ENCODE measurements at places on chromosomes 12 and 14. TPM values are rescaled to one million over a fixed set of nuclear protein-coding genes. Genes with fewer than 3 reads are reported as not detected.
A peak's percentile ranks its signal among the peaks of the same experiment; 100 is the strongest.

The CELA1 gene
- total RNA-seq, result not detected

The CCND2 gene
- total RNA-seq, result 57.7 TPM

The PLD4 gene
- total RNA-seq, result 1.2 TPM

The METTL17 gene
- 62.2 TPM for total RNA-seq

The SH2B3 gene
- 49.5 TPM for total RNA-seq

The PPFIBP1 gene
- 117 TPM for total RNA-seq

The TTC6 gene
- 9.2 TPM for total RNA-seq

The CLEC9A gene
- total RNA-seq, result 0.30 TPM

The BHLHE41 gene
- total RNA-seq, result 125 TPM

The ACVRL1 gene
- 242 TPM for total RNA-seq

The HOXC5 gene
- total RNA-seq, result not detected

The PKP2 gene
- total RNA-seq, result 3.0 TPM

The TESPA1 gene
- total RNA-seq, result 5.0 TPM

DNA sequence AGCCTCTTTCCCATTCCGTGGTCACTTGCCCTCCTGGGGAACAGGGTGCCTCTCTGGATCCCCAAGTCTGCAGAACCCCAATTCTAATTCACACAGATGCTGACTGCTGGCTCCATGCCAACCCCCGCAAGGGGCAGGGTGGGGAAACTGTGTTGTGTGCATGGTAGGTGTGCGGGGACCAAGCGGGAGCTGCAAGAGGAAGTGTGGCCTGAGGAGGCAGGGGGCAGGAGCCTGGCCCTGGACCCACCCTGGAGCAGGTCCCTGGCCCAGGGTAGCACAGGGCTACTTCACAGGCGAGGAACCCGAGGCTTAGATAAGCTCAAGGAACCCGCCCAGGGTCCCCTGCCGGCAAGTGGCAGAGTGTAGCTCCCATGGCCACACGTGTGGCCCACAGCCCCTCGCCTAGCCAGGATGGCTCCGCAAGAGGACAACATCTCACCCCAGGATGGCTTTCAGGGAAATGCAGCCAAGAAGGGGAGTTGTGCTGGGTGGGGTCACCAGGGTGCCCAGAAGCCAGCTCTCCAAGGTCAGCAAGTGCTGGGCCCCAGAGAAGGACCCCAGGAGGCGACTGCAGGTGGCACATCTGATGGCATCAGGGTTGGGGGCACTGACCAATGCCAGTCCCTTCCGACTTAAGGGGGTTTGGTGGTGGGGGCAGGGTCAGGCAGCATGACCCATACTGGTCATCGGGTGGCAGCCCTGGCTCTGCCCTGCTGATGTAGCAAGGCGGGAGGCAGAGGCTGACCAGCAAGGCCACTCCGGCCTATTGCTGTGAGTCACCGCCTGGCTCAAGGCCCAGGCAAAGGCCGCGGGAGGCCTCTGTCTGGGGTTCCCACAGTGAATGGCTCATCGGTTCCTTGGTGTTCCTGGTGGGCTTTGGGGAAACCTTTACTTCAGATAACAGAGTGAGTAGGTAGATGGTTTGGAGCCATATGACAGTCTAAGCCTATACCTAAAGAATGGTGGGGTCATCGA, 37.3 kb upstream of the EML1 start:
- no peak overlapping the region for H3K27ac ChIP-seq
- no peak overlapping the region for H3K4me3 ChIP-seq
- H3K36me3 ChIP-seq, result no peaks in the 10 kb centered on the region
- H3K4me1 ChIP-seq, result peaks cover 48% of the 10 kb centered on the region

- peaks cover 4% of the 10 kb centered on the region for H3K4me1 ChIP-seq
- H3K4me3 ChIP-seq, result no peak overlapping the region
- no peak overlapping the region for H3K27ac ChIP-seq
- H3K36me3 ChIP-seq, result no peaks in the 10 kb centered on the region
Measured at GRCh38 chr14:38125481-38126037, 82.1 kb upstream of the SSTR1 start.

- no peaks in the 10 kb centered on the region for H3K27me3 ChIP-seq
- no peaks in the 10 kb centered on the region for H3K36me3 ChIP-seq
- no peak overlapping the region for H3K4me3 ChIP-seq
- no peak for DNase-seq
Measured at GRCh38 chr12:100138048-100138802, 4.4 kb downstream of the BLTP3B start.

- H3K36me3 ChIP-seq, result no peaks in the 10 kb centered on the region
- H3K4me3 ChIP-seq, result no peak overlapping the region
- H3K27ac ChIP-seq, result no peak overlapping the region
- no peaks in the 10 kb centered on the region for H3K4me1 ChIP-seq
- no peaks in the 10 kb centered on the region for H3K27me3 ChIP-seq
- no peak for DNase-seq
Measured at GRCh38 chr12:66516561-66516960, 162.3 kb downstream of the GRIP1 start.

DNA sequence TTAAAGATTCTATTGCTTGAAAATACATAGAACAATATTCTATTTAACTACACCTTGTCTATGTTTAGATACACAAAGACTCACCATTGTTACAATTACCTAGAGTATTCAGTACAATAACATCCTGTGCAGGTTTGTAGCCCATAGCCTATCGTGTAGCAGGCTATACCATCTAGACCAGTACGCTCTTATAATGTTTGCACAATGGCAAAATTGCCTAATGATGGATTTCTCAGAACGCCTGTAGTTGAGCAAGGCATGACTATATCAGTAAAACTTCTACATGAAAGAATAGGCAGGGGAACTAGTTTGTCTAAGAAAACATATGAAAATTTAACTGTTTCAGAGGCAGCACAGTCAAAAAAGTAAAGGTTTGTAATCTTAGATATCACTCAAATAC, 375.9 kb downstream of the DAD1 start:
- H3K27me3 ChIP-seq, result no peaks in the 10 kb centered on the region
- H3K4me3 ChIP-seq, result no peak overlapping the region
- no peaks in the 10 kb centered on the region for H3K4me1 ChIP-seq
- no peak overlapping the region for H3K27ac ChIP-seq

DNA sequence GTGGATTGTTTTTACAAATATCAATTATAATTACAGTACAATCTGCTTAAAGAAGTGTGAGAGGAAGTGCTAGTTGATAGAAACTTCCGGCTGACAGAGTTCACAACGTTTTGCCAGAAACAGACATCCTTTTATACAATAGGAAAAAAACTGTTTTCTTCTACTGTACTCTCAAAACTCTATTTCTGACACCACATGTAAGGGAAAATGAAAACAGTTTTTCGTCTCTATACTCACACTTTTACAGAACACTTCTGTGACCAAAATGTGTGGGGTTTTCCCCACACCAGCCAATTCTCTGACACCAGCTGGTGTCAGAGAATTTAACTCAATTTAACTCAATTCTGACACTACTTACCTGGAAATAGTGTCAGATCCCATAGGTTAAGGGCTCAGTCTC, 24.2 kb upstream of the HIF1A start:
- H3K36me3 ChIP-seq, result no peaks in the 10 kb centered on the region
- no peak overlapping the region for H3K27ac ChIP-seq
- H3K27me3 ChIP-seq, result no peaks in the 10 kb centered on the region
- H3K4me1 ChIP-seq, result peaks cover 21% of the 10 kb centered on the region

GRCh38 chr12:93323625-93324329, 53.9 kb upstream of the NUDT4 start:
- H3K4me1 ChIP-seq, result no peaks in the 10 kb centered on the region
- H3K27ac ChIP-seq, result no peak overlapping the region
- H3K4me3 ChIP-seq, result no peak overlapping the region

DNA sequence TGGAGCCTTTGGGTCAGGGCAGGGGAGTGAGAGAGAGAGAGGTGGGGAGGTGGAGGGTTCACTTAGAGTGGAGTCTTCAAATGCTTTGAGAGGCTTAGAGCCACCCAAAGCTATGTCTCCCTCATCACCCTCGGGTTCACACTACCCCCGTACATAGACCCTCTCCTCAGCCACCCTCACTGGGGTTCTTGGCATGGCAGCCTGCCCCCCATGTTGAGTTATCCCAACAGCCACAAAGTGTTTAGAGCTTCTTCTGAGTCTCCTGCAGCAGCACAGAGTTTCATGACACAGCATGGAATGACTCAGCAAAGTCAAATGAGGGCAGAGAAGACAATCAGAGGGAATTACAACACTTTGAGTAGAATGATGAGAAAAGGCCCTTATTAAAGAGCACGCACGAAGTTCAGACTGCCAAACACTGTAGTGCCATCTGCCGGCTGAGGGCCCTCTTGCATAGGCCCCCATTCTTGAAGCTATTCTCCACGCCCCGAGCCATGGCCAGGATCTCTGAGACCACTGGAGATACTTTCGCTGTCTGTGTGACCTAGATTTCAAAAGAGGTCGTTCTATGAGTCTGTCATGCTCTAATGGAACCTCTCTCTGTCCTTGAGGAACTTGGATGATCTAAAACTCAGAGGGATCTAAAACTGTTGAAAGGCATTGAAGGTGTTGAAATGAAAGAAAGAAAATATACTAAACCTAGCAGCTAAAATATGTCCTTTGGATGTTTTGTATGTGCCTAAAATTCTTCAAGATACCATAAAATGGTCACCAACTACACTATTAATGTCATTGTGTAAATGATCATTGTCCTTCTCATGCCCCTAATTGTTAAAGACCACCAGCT, 221.9 kb downstream of the PELI2 start:
- DNase-seq, result peak; percentile 75
- no peaks in the 10 kb centered on the region for H3K36me3 ChIP-seq
- no peak overlapping the region for H3K27ac ChIP-seq
- H3K27me3 ChIP-seq, result no peaks in the 10 kb centered on the region
- peaks cover 35% of the 10 kb centered on the region for H3K4me1 ChIP-seq
- H3K4me3 ChIP-seq, result no peak overlapping the region

DNA sequence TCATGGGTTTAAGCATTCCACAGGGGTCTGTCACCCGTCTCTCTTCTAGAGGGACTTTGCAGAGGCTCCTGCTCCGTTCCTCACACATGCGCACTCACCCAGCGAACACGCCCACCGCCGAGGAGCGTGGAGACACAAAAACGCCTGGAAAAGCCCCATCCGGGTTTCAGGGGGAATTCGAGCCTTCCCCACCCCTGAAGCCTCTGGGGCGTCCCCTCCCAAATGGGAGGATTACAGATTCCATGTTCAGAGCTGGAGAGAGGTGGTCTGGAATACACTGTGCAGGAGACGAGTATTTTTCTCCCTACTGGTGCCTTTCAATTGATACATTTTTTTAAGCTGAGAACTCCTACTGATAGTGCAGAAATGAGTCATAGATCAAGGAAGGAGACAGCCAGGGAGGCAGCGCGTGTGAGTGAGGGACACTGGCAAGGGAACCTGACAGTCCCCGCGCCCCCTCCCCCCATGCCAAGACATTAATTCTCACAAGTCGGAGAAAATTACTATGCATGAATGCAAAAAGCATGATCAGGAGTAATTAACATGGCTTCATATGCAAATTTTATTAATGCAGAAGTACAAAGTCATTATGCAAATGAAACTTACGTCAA, 36.9 kb downstream of the BCL11B start:
- H3K27ac ChIP-seq, result no peak overlapping the region
- H3K36me3 ChIP-seq, result no peaks in the 10 kb centered on the region
- peaks cover 32% of the 10 kb centered on the region for H3K27me3 ChIP-seq
- H3K4me3 ChIP-seq, result no peak overlapping the region

- no peak overlapping the region for H3K27ac ChIP-seq
- H3K27me3 ChIP-seq, result no peaks in the 10 kb centered on the region
- H3K4me1 ChIP-seq, result no peaks in the 10 kb centered on the region
- H3K36me3 ChIP-seq, result no peaks in the 10 kb centered on the region
- no peak overlapping the region for H3K4me3 ChIP-seq
- DNase-seq, result no peak
Measured at GRCh38 chr12:76299536-76300296, 48.5 kb downstream of the BBS10 start.

- no peak for DNase-seq
- no peaks in the 10 kb centered on the region for H3K27me3 ChIP-seq
- no peaks in the 10 kb centered on the region for H3K36me3 ChIP-seq
- no peak overlapping the region for H3K4me3 ChIP-seq
- no peak overlapping the region for H3K27ac ChIP-seq
Measured at GRCh38 chr12:81819991-81820633, 61.0 kb upstream of the PPFIA2 start.

DNA sequence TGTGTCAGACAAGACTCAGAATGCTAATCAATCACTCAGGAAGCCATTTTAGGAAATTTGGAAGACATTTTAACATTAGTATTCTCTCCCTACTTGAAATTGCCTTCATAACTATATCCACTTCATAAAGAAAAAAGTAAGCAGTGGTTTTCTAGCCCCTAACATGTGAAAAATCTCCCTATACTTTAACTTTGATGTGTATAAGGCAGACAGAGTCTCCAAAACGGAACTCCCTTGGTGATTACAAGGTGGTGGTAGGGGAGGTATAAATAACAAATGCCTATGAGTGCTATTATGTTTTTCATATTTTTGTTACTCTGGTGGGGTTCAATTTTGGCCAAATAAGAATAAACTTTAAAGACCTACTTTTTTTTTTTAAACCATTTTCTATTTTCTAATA, 300.3 kb downstream of the BTG1 start:
- no peak overlapping the region for H3K4me3 ChIP-seq
- DNase-seq, result no peak
- H3K36me3 ChIP-seq, result no peaks in the 10 kb centered on the region
- no peaks in the 10 kb centered on the region for H3K27me3 ChIP-seq

GRCh38 chr12:89821896-89822295, 113.3 kb upstream of the ATP2B1 start:
- H3K27ac ChIP-seq, result no peak overlapping the region
- no peak overlapping the region for H3K4me3 ChIP-seq
- no peaks in the 10 kb centered on the region for H3K36me3 ChIP-seq
- no peaks in the 10 kb centered on the region for H3K27me3 ChIP-seq
- no peaks in the 10 kb centered on the region for H3K4me1 ChIP-seq

GRCh38 chr12:101745481-101745880, 6.2 kb upstream of the SYCP3 start:
- H3K27me3 ChIP-seq, result no peaks in the 10 kb centered on the region
- H3K4me1 ChIP-seq, result no peaks in the 10 kb centered on the region
- peaks cover 87% of the 10 kb centered on the region for H3K36me3 ChIP-seq
- no peak for DNase-seq
- H3K4me3 ChIP-seq, result no peak overlapping the region
- H3K27ac ChIP-seq, result no peak overlapping the region

GRCh38 chr12:10073261-10073660, 25.5 kb downstream of the CLEC1A start:
- no peak overlapping the region for H3K4me3 ChIP-seq
- no peak overlapping the region for H3K27ac ChIP-seq
- DNase-seq, result no peak
- no peaks in the 10 kb centered on the region for H3K27me3 ChIP-seq
- H3K36me3 ChIP-seq, result peaks cover 5% of the 10 kb centered on the region

- no peaks in the 10 kb centered on the region for H3K4me1 ChIP-seq
- DNase-seq, result no peak
- peaks cover 8% of the 10 kb centered on the region for H3K27me3 ChIP-seq
- H3K27ac ChIP-seq, result no peak overlapping the region
- H3K36me3 ChIP-seq, result no peaks in the 10 kb centered on the region
Measured at GRCh38 chr12:2251526-2252209, 198.9 kb downstream of the CACNA1C start.

- H3K27ac ChIP-seq, result no peak overlapping the region
- H3K4me3 ChIP-seq, result no peak overlapping the region
- peaks cover 24% of the 10 kb centered on the region for H3K36me3 ChIP-seq
- no peak for DNase-seq
- peaks cover under 1% of the 10 kb centered on the region for H3K4me1 ChIP-seq
Measured at GRCh38 chr14:71720978-71721624, 211.1 kb upstream of the RGS6 start.

Measured in lower lobe of right lung (tissue), 2 donors.